ENCODE measurements at places on chromosomes 3 and 15. TPM values are rescaled to one million over a fixed set of nuclear protein-coding genes. Genes with fewer than 3 reads are reported as not detected.

Gene CHRM5
- not detected for polyA plus RNA-seq

Gene SERPINI1
- 4.7 TPM for polyA plus RNA-seq

Gene GHSR
- polyA plus RNA-seq, result not detected

Gene C3orf70
- polyA plus RNA-seq, result not detected

Gene MYO5A
- 14.9 TPM for polyA plus RNA-seq

Gene PPP1R14D
- 0.45 TPM for polyA plus RNA-seq

Gene UBA7
- 0.63 TPM for polyA plus RNA-seq

Gene GP5
- polyA plus RNA-seq, result not detected

Gene PDCD10
- 46.0 TPM for polyA plus RNA-seq

Gene THBS1
- 54.9 TPM for polyA plus RNA-seq

Gene EEF1AKMT4
- polyA plus RNA-seq, result 9.8 TPM

Gene DHFR2
- 6.8 TPM for polyA plus RNA-seq

Gene CD47
- polyA plus RNA-seq, result 35.9 TPM

Gene KY
- not detected for polyA plus RNA-seq

Gene ZIC1
- not detected for polyA plus RNA-seq

Gene CCDC39
- polyA plus RNA-seq, result not detected

Gene CTDSPL
- 10.6 TPM for polyA plus RNA-seq

Gene OTOL1
- polyA plus RNA-seq, result not detected

Gene GOLGA8O
- polyA plus RNA-seq, result 0.28 TPM

All from A549 (cell line).